ENCODE measurements at places on chromosomes 3 and 15.

DNA sequence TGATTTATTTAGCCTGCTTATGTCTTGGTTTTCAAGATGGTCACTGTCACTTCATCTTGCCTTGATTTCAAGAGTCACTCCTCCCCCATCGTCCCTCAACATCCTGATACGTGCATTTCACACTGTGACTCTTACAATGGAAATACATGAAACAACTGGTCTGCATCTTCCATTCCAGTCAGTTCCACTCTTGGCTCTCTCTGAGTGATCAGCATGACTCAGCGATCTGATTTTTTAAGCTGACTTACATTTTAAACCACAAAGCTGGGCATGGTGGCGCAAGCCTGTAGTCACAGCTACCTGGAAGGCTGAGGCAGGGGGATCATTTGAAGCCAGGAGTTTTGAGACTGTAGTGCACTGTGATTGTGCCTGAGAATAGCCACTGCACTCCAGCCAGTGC, 271.2 kb upstream of the ROPN1 start:
- DNase-seq, result peak; percentile 92

DNA sequence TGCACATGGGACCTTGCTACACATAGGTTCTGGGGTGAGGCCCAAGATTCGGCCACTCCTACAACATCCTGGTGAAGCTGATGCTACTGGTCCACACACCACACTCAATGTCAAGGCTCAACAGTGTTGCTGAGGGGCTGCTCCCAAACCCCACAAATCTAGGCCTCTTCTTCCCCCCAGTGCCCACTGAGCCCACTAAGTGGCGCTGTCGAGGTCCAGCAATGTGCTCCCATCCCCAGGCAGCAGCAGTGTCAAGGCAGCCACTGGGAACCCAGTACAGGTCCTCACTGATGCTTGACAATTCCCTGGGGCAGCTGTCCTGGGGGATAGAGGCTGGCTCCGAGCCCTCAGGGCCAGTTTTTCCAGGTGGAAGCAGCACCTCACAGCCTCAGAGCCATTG, 21.5 kb downstream of the SCN5A start:
- DNase-seq, result no peak

DNA sequence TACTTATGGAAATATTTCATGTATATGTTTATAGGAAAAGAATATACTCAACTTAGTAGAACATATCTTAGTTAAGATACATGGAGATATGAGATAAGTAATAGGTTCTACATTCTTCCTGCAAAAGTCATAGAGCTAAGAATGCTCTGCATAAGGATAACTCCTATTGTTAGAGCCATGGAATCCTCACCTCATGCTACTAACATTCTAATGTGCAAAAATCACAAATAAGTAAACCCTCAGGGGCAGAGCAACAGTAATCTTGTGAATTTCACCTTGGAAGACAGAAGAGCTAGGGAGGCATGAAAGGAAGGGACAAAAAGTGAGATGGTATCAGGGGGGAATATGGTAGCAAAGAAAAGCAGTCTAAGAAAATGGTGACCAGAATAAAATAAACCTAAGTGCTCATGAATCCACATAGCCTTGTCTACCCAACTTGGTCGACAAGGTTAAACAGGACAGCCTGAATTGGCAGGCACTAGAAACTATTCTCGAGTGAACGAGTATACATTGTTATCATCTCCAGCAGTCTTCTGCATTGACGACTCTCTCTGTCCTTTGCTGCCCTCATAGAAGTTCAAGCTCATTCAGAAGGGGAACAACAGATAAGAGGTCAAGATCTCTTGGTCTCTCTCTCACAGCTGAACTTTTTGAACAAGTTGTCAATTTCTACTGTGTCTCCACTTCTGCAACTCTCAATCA, 52.8 kb downstream of the XRN1 start:
- DNase-seq, result peak; percentile 33

DNA sequence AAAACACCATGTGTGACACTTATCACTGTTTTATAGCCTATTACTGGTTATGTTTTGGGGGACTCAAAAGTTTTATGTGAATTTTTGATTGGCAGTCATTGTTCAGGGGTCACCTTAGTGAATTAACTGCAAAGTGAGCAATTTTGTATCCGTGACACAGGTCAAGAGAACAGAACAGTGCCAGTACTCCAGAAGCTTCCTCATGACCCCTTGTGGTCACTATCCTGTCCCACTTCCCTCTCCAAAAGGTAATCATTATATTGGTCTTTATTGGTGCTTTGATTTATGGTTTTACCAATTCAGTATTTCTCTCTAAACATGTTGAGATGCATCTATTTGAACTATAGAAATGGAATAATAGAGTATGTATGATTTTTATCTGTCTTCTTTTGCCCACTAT, 107.1 kb downstream of the STT3B start:
- DNase-seq, result no peak

GRCh38 chr3:141680620-141681389, 57.3 kb upstream of the RNF7 start:
- DNase-seq, result peak; percentile 27

GRCh38 chr3:53129344-53129743, 891 bp downstream of the RFT1 start:
- no peak for DNase-seq

GRCh38 chr3:11235385-11235784, 36.8 kb upstream of the ATG7 start:
- DNase-seq, result no peak

DNA sequence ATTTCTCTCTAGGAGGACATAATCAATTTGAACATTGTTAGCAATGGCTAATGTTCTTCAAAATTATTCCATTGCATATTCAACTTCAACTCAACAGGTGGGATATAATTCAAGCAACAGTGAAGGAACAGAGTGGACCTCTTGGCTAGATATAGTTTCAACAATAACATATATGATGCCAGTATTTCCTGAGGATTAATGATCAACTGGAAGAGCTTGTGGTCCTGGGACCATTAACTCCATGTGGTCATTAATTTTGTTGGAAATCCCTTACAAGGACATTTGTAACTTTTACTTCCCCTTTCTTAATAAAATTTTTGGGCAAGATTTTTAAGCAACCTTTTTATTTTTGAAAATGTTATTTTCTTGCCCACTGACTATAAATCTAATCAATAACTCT, 54.3 kb upstream of the ROBO2 start:
- no peak for DNase-seq

DNA sequence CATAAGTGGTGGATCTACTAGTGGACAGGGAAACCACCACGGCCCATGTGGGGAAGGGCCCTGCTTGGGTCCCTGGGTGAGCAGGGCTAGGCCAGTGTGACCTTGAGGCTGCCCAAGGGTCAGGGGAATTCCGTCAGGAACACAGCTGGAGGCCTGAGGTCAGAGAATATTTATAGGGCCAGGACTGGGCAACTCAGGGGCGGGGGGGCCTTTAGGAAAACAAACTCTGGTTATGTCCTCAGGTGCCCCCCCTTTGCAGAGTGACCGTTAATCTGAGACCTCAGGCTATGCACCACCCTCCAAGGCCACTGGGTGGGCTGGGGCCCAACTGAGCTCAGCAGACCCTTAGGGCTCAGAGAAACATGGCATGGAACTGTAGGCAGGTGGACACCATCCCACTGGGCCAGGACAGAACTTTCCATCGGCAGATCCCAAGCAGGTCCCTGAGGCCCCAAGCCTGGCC, 2.5 kb downstream of the TWF2 start:
- DNase-seq, result no peak

DNA sequence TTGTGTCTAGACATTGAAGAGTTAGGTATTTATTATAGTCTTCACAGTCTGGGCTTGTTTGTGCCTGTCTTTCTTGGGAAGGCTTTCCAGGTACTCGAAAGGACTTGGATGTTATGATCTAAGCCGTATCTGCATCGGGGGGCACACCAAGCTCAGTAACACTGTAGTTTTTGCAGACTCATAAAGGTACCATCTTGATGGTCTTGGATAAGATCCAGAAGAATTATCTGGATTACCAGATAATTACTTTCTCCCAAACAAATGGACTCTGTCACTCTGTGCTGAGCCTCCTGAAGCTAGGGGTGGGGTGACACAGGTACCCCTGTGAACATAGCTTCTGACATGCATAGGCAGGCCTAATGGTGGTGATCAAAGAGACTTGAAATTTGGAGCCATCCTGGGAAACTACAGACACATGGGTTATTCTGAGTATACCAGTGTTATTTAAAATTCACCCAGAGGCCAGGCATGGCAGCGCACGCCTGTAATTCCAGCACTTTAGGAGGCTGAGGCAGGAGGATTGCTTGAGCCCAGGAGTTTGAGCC, 238.6 kb upstream of the TPM1 start:
- DNase-seq, result no peak

GRCh38 chr3:172869368-172869771, 118.8 kb downstream of the ECT2 start:
- peak; percentile 71 for DNase-seq

DNA sequence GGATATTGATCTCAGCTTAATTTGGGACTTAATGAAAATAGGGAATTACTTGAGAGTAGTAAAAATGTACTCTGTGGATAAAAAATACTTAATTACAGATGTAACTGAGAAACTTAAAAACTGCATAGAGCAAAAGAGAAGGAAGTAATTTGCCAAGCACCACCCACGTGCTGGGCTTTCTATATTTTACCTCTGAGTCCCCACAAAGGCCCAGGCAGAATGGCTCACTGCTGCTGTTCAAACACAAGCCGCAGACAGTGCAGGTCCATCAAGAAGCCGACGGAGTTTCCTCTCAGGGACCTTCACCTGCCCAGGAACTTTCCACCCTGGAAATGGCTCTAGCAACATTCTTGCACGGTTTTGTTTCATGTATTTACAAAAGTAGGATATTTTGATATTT, 77.2 kb upstream of the TRPM1 start:
- no peak for DNase-seq

DNA sequence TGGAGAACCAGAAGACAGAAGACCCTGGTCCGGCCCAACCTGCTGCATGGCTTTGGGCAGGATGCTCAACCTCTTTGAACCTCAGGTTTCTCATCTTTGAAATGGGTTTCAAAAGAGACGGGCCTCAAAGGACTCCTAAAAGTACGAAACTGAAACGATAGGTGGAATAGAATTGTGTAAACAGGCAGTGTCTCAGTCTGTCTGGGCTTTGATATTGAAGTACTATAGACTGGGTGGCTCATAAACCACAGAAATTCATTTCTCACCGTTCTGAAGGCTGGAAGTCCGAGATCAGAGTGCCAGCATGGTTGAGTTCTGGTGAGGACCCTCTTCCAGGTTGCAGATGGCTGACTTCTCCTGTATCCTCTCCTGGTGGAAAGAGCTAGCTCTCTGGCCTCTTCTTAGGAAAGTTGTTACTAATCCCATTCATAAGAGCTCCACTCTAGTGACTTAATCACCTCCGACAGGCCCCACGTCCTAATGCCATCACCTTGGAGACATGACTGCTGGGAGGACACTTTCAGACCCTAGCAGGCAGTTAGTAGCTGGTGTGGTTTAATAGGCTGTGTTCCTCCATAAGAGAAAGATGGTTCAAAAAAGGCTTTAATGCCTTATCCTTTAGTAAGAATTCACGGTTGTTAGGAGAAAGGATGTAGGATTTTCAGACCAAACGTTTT, 35.7 kb downstream of the SSUH2 start:
- no peak for DNase-seq

GRCh38 chr3:134473868-134474546, 11.8 kb downstream of the ANAPC13 start:
- DNase-seq, result peak; percentile 79

GRCh38 chr3:53079147-53079546, 33.3 kb upstream of the SFMBT1 start:
- no peak for DNase-seq

DNA sequence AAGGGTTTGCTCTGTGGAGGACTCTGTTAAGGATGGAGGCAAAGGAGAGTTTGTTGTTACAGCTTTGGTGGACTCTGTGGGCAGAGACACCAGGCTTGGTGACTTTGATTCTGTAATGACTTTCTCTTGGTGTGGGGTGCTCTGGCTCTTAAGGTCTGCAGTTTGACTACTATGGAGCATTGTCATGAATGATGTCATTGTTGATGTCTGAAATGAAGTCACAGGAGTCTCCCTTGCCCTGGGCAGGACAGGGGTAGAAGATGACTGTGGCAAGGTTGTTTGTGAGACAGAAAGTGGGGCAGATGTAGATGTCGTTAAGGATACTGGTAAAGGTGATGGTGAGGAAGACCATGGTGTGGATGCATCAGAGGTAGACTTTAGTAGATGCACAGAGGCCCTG, 42.7 kb downstream of the HEG1 start:
- DNase-seq, result no peak

DNA sequence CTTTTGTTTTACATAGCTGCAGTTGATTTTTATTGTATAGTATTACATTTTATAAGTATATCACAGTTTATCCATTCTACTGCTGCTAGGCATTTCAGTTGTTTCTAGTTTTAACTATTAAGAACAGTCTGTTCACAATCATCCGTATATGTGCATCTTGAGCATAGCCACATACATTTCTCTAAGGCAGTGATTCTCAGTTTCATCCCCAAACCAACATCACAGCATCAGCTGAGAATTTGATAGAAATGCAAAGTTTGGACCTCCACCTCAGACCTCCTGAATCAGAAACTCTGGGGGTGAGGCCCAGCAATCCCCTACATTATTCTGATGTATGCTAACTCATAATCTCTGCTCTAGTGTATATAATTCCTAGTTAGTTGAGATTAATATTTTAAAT, 120.8 kb downstream of the VPS8 start:
- no peak for DNase-seq

GRCh38 chr15:93001881-93002280, 87.1 kb downstream of the RGMA start:
- DNase-seq, result peak; percentile 22

- DNase-seq, result no peak
Observed at GRCh38 chr3:168722091-168722490, 626.4 kb upstream of the GOLIM4 start.

DNA sequence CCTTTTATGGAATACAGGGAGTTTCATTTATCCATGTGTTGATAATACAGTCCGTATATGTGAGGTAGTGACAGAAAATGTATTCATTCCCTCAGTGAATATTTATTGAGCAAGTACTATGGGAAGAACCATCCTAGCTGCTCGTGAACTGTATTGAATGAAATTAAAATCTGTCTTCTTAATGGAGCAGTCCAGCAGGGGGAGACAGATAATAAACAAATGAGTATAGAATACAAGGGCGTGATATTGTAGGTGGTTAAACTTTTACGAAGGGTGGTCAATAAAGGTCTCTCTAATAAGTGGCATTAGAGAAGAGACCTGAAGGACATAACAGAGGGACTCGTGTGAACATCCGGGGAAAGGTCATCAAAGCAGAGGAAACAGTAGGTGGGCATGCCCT, 62.7 kb upstream of the OSTN start:
- DNase-seq, result peak; percentile 7

DNA sequence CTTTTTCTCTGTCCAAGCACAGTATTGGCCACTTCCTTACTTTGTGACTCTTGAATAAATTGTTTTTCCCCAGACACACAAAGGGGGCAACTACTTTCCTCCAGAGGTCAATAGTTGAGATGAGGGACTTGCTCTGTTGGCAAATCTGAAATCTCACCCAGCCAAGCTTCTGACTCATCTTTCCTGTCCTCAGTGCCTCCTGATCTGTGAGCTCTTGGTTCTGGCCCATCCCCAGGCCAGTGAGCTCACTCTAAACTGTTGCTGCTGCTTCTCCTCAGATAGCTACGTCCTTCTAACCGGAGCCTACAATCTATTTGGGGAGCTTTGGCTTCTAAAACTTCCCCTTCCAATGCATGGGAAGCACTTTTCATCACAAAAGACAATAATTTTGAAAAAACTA, 50.0 kb upstream of the NMD3 start:
- no peak for DNase-seq

Data from cardiac muscle cell (in vitro differentiated cells and primary cell).